RPMI7951 (cell line): ENCODE measurements at places on chromosomes 7 and 10. TPM values are rescaled to one million over a fixed set of nuclear protein-coding genes. Genes with fewer than 3 reads are reported as not detected.
A peak's percentile ranks its signal among the peaks of the same experiment; 100 is the strongest.

DNA sequence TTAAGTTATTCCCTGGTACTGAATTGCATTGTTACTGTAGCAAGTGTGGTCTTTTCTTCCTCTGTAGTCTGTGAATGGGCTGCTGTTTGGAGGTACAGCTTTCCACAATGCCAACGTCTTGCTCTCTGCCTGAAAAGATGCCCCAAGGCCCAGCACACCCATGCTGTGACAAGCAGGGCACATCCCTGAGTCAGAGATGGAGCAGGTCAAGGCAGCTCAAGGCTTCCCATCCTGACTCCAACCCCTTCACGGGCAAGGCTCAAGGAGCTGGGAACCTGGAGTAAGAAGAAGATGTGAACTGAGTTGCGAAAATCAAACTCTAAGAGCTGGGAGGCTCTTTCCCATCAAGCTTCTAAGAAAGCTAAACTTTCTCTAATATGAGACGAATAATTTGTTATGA lies 27.2 kb downstream of the SVIL start:
- no peak for DNase-seq

DNA sequence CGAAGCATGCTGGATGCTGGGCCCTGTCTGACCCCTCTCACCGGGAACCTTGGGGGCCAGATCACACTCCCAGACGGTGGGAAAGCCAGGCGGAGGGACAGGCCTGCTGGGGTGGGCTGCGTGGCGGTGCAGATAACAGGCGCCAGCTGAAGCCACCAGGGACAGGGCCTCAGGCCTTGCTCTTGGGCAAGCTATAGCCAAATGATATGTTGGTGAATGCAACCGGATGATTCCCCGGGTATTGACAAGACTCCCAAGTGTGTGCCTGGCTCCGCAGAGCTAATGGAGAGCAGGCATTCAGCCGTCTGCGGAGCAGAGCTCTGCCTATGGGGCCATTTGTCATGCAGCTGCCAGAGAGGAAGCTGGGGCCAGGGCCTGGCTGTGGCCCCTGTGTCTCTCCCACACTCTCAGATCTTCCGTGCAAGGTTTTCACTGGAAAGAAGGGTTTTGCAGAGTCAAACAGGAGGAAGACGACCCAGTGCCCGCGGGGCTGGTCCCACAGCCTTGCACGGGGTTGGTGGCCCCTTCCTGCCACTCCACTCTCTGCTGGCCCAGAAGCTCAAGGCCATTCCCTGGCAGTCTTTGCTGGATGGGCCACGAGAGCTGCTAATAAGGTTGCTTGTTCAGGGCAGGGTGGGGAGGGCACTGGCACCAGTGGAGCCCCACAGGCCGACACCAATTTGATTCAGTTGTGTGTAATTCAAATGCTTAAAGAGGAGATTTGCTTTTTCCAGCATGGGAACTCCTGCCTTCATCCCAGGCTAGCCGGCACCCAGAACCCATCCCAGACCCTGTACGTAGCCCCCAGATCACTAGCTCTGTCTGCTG lies 91.8 kb downstream of the PRKAG2 start:
- no peak for DNase-seq

DNA sequence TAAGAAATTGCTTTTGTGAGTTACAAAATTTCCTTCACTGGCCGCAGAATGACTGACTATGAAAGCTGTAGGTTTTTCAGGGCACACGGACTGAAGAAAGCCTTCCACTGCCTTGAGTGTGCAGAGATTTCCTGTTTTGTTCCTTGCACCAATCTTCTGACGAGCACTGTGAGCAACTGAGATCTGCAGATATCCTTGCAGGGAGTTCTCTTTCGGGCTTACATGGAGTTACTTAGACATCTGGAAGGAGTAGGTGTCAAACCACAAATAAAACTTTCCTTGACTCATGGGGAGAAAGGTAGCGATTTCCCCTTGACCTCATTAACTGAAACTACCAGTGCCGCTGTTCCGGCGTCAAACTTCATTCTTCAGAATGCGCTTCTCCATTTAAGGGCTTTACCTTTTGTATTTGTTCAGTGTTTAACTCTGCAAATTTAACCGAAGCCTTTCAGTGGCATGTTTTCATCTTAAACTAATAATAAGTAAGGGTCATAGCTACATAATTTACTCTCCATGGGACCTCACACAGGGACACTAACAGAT lies 1175.3 kb downstream of the GATA3 start:
- DNase-seq: no peak

DNA sequence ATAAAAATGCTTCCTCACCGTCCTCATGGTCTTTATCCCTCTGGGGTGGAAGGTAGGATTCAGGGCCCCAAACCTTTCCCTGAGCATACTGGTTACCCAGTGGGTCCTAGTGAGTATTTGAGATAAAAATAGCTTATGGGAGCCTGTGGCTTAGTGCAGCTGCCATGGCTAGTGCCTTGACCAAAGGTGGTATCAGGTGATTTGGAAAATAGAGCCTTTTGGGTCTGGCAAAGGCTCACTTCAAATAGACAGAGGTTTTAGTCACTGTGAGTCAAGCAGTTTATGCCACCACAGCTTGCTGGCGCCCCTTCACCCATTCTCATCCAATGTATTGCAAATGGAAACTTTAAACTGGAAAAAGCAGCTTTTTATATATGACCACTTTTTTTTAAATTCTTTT lies 30.4 kb downstream of the PLAU start:
- peak; percentile 65 for DNase-seq

- DNase-seq: no peak
Observed at GRCh38 chr10:75441196-75441595, 9.8 kb downstream of the LRMDA start.

GRCh38 chr7:87853237-87853864 lies 22.8 kb downstream of the SLC25A40 start:
- peak; percentile 69 for DNase-seq

- DNase-seq: no peak
Observed at GRCh38 chr7:115060095-115060870, 138.4 kb downstream of the MDFIC start.

DNA sequence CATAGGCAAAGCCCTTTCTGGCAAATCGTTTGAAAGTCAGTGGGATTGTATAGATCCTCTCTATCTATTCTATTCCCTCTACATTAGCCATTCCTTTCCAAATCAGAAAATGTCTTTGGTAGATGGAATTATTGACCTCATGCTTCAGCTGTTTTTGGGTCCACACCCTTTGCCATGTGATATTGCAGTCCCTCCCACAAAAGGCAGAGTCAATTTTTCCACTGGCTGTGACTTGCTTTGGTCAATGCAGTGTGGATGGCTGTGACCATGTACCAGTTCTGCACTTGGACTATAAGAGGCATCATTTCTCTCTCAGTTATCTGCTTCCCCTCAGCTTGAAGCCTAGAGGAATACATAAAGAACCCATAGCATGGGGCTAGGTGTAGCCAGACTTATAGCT lies 332.9 kb downstream of the PTEN start:
- DNase-seq: no peak

DNA sequence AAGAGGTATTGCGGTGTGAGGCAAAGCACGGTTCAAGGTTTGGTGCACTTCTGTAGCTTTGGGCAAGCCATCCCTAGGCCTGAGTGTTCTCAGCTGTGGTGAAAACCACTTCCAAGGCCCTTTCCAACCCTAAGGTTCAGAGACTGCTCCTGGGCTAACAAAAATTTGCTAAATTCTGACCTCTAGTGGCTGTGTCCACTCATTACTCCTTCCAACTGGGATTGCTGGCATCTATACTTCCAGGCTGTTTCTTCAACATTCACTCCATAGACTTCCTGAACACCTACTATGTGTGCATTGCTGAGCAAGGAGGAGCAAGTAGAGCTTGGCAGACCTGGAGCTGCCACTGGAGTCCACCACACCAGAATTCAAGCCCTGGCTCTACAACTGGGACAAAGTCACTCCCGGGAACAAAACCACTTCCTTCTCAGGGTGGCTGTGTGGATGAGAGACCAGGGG lies 29.3 kb upstream of the SH3PXD2A start:
- peak; percentile 66 for DNase-seq

- no peak for DNase-seq
Observed at GRCh38 chr7:70239918-70240317, 641.6 kb downstream of the AUTS2 start.

GRCh38 chr10:13970957-13971353 lies 359.8 kb downstream of the FRMD4A start:
- no peak for DNase-seq

- DNase-seq: no peak
Observed at GRCh38 chr7:149325248-149325647, 63.3 kb downstream of the ZNF783 start.

- no peak for DNase-seq
Observed at GRCh38 chr7:3068530-3068929, 24.9 kb upstream of the CARD11 start.

DNA sequence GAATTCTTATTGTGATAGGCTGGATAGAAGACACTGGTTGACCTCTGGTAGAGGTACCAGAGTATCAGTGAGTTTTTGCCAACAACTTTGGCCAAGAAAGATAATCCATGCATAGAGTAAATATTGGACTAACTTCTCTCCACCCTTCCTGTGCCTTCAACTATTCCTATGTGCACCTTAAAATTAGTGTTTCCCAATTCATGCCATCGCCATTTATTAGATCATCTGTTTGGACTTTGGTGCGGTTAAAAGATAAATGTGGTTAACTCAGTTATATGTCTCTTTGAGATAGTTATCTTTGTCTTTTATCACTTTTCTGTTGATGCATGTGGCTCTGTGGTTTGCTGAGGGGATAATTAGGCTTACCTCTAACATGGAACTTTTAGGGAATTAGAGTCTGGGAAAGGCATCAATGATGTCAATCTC lies 4.6 kb downstream of the PAPSS2 start:
- DNase-seq: no peak

FAM237B gene
- total RNA-seq: not detected in 2 replicates

TRIP6 gene
- 43.1 and 58.9 TPM in 2 replicates for total RNA-seq

STAG3 gene
- total RNA-seq: 2.5 and 3.8 TPM in 2 replicates

CALCR gene
- total RNA-seq: not detected in 2 replicates

CYP2W1 gene
- total RNA-seq: not detected in 2 replicates
